ENCODE measurements at places on chromosomes 2 and 18.

DNA sequence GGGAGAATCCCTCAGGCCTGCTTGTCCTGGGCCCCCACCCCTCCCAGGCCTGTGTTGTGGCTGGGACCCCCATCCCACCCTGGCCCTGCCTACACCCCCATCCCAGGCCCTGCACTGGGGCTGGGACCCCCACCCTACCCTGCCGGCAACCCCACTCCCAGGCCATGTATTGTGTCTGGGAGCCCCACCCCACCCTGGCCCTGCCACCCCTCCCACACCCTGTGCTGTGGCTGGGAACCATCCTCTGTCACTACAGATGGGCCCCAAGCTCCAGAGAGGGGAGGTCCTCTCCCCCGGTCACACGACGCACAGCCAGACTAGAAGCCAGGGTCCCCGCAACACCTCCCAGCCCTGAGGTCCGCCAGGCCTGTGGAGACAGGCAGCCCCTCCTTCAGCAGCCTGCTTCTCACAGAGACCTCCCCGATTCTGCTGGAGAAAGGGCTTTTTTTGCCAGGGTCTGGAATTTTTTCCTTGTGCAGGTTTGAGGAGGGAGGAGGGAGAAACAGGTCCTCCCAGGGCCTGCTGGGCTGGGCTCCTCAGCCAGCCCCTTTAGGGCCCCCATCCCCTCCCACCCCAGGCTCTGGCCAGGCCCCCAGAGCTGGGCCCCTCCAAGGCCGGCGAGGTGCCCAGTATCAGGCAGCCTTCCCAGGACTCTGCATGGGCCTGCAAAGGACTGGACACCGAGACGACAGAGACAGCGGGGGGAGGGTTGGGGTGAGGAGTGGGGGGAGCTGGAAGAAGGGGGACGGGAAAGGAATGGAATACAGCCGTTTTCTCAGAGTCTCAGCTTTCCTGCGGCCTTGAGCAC lies 28.0 kb downstream of the KIF1A start:
- no peak for DNase-seq

DNA sequence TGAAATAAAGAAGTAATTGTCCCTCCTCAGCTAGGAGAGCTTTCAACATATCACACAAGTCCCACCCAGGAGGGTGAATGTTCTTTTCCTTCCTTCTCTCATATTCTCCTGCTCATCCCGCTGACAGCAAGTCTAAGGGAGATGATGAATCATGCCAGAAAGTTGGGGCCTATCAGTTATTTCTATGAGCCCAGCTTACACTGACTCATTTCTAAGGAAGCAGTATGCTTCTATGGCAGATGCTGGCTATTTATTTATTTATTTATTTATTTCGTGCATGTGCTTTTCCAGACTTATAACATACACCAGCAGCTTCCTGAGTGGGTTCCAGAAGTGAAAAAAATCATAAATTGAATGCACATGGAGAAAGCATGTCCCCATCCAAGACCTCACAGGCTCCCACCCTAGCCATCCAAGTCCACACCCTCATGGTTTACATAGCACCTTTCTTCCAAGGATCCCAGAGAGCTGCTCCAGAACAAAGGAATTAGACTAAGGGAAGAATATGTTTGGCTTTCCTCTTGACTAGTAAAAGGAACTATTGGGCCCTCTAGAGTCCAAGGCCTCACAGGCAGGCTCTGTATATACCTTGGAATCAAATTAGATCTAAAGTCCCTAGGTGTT lies 1074.2 kb upstream of the ZEB2 start:
- DNase-seq = no peak

DNA sequence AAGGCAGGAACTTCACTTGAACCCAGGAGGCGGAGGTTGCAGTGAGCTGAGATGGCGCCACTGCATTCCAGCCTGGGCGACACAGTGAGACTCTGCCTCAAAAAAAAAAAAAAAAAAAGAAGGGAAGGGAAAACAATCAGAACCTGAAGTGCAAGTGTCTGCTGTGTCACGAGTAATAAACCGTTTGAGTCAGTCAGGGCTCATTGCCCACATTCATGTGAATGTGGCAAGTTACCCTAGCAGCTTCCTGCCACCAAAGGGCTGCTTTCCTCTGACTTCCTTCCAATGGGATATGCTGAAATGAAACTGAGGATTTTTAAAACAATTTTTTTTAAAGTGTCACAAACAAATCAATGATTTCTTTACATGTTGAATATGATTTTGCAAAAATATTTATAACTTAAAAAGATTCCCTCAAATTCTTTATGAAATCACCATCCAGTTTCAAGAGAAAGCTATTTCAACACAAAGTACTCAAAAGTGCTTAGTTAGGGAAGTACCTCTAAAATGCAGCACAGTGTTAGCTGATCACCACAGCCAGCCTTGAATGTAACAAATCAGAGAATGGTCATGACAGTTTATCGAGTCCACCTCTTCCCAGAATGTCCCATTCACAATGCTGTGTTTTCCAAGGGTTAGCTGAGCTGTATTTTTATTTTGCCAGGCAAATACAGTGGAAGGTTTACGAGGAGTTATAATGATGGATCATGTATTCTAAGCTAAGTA lies 36.4 kb downstream of the WDSUB1 start:
- no peak for DNase-seq

- DNase-seq = no peak
These were observed 227.3 kb upstream of the TANK start for GRCh38 chr2:160932960-160933359.

DNA sequence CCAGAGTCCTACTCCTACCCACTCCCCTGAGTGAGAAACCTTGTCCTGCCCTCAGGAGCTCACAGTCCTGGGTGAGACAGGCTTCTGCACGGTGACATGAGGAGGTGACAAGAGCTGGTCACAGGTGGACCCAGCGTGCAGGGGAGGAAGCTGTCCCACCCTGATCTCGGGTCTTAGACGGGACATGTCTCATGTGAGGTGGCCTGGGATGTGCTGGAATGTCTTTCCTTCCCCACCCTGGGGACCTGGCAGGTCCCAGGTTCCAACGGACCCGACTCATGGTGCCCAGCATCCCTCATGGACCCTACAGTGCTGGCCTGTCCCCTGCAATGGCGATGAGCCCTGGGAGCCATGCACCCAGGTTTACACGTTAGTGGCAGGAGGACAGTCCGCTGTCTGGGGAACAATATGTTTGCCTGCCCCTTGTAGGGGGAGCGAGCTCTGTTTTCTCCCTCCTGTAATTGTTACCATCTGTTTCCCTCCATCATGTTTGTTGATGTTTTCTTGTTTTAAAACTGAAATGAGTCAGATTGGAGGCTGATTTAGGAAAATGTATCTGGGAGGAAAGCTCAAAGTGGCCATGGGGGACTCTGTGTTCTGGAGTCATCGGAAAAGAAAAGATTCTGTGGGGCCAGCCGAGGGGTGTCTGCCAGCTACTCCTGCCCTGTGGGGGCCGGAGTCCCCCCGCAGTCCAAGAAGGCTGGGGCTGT lies 238.1 kb downstream of the KLHL29 start:
- no peak for DNase-seq

- DNase-seq = no peak
These were observed 49.8 kb downstream of the QPCT start for GRCh38 chr2:37394263-37394662.

DNA sequence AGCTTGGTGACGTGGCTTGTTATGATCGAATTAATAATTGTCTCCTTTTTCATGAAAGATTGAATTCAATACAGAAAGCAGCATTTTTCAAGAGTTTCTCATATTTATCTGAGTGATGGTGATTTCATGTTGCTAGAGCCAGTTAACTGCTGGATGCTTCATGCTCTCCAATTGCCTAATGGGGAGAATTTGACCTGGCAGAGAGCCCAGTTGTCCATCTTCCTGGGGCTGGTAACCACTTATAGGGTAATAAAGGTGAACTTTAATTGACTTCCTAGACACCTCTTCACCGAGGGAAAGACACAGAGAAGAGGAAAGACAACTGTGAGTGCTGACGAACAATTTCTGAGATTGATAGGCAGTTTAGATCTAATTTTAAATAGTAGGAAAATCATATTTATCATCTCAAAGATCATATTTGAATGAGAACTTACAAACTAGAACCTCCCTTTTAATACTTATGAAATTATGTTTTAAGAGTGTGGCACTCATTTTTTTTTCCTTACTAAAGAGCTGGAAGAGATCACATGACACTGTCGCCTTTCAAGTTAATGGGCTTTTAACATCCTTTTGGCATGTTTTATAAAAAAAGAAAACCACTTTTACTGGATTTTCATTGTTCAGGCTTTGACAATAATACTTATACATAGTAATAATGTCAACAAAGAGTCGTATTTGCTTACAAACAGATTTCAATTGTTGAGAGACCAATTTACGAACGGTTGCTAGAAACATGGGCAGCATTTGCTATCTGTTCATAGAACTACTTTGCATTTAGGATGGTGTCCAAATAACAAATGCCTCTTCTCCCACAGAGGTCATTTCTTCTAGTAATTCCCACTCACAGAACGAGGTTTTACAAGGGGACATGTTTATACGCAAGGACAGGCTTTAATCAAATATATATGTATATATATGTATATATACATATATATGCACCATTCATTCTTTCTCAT lies 153.3 kb downstream of the RAPGEF4 start:
- DNase-seq = no peak

DNA sequence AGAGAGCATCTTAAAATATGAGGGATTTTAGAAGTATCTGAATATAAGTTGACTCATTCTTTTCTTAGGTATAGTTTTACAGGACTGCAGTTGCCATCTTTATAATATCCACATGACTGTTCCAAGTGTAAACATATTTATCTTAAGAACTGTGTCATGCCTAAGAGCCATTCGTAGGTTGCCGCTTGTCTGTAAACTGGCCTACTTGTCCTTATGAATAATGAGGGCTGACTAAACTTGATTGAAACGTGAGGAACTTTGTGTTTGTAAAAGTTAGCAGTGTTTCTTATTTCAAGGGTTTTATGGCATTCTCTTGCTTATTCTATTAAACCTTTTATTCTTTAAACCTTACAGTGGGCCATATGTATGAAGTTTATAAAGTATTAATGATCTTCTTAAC lies 99.6 kb downstream of the MAP3K20 start:
- no peak for DNase-seq

DNA sequence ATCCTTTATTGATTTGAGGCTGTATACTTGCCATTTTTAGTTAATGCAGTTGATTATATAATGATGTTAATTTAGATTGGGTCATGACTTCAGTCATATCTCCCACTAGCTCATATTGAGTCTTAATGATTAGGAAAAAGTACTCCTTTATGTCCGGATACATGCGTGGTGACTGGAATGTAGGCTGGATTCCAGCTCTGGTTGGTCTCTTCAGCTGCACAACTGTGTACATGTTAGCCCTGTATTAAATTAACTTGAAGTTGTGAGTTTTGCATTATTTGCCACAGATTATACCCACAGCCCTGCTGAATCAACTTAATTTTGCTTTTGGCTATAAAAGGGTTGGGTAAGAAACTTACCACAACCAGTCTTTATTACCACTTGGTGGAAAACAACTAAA lies 22.5 kb downstream of the MOB4 start:
- no peak for DNase-seq

DNA sequence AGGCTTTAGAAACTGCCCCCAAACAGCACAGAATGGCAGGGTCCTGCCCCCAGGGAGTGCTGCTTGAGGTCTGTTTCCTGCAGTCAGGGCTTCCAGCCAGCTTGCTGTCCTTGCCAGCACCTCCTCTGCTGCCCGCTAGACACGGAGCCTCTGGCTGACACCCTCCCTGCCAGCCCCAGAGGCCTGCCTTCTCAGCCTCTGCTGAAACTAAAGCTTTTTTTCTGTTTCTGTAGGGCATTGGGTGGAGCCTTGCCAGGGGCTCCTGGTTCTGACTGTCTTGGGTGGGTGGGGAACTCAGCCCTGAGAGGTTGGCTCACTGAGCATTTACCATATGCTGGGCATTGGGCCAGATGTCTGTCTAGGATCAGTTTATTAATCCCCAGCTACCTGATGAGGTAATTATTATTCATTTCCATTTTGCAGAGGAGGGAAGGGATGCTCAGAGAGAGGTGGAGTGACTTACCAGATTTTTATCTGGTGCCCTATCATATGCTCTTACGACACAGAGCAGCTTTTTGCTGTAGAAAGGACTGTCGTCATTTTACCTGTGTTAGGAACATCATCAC lies 35.4 kb downstream of the INPP4A start:
- peak; percentile 44 for DNase-seq

DNA sequence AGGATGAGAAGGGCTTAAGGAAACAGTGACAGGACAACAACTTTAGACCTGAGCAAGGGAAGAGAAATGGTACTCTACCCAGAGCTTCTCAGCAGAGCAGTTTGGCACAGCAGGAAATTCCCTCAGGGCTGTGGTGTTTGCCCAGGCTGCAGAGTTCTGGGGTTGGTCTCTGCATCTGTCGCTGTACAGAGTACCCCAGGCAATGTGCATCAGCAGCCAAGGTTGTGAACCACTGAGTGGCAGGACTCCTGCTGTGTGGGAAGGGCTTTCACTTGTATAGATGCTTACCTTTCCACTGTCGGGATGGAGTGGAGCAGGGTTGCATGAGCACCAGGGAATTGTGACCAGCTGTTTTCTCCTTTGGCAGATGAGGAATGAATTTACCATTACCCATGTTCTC lies 21.2 kb downstream of the STAMBP start:
- no peak for DNase-seq

- no peak for DNase-seq
These were observed 280.8 kb downstream of the SETBP1 start for GRCh38 chr18:44961288-44961995.

GRCh38 chr2:28343971-28344715 lies 48.5 kb upstream of the FOSL2 start:
- DNase-seq = no peak

DNA sequence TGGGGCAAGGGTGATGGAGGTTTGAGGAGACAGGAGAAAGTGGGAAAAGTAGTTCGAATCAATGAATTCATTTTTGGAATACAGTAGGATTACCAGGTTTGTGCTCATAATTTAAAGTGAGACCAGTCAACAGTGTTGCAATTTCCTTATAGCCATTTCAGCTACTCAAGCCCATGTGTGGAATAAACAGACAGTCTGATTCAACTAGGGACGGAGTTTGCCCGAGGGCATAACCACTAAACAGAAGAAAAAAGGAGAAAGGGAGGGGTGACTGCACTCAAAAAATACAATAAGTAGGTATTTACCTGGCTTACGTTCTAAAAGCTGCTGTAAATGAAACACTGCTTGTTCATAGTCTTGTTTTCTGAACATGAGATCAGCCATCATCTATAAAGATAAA lies 55.2 kb downstream of the TTC21B start:
- no peak for DNase-seq

DNA sequence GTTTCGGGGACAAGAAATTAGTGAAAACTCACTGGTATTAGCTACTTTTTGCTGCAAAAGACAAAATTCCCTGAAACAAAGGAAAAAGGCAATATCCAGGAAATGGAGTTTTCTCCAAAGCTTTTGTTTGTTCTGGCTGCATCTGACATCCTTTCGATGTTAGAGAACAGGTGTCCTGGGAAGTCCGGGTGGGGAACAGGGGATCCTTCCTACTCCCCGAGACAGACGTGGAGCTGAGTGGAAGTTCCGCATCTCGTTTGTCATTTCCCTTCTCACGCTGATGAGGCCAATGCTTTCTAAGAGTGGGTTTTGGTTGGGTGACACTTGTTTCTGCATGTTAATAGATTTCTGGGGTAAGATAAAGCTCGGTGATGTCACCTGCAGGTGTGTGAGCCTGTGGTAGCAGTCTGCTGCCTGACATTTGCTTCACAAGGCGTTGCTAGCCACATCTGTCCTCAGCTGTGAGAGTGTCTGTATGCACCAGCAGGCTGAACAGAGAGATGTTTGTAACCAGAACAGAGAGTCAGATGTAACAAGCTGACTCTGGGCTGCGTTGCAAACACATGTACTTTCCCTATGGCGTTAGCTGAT lies 125.9 kb downstream of the ACOXL start:
- DNase-seq = peak; percentile 59

- no peak for DNase-seq
These were observed 57.6 kb upstream of the IGFBP5 start for GRCh38 chr2:216752855-216753505.

GRCh38 chr2:127606625-127607398 lies 39.1 kb upstream of the GPR17 start:
- DNase-seq = no peak
